NCI-H1105 treated with DMSO at 0.1 percent for 48 hours (cell line): ENCODE measurements at places on chromosomes 13 and 19.
A peak's percentile ranks its signal among the peaks of the same experiment; 100 is the strongest.

- DNase-seq = no peak
These were observed 394.2 kb downstream of the ITGBL1 start for GRCh38 chr13:101846701-101847100.

- no peak for DNase-seq
These were observed 55.4 kb downstream of the KDM4B start for GRCh38 chr19:5024282-5024681.

- DNase-seq = no peak
These were observed 786.2 kb downstream of the UQCRFS1 start for GRCh38 chr19:28426730-28427225.

- DNase-seq = peak; percentile 48
These were observed at the start of gene DNAJB1 for GRCh38 chr19:14517840-14518505. TSS of gene DNAJB1 (minus strand) at chr19:14518397. CDS start at chr19:14518349, 48 bp downstream.

GRCh38 chr13:44669534-44669933, 93.4 kb upstream of the TSC22D1 start:
- DNase-seq = no peak

- DNase-seq = no peak
These were observed 59.6 kb upstream of the ZNF599 start for GRCh38 chr19:34832581-34833112.

DNA sequence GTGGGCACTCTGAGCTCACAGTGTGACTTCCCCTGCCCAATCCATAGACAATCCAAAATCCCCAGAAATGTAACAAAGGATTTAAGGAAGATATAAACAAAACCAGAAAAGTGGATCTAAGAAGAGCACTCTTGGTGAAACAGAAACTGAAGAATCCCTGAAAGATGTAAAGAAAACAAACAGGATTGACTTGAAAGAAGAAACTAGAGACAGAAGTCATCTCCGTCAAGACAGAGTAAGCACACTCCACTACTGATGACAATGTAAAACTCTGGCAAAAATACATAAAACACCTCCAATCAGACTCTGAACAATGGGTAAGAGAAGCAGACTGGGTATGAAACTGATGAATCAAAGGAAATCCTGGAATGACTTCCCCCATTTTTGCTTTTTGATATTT, 13.5 kb downstream of the TUBGCP3 start:
- DNase-seq = no peak

DNA sequence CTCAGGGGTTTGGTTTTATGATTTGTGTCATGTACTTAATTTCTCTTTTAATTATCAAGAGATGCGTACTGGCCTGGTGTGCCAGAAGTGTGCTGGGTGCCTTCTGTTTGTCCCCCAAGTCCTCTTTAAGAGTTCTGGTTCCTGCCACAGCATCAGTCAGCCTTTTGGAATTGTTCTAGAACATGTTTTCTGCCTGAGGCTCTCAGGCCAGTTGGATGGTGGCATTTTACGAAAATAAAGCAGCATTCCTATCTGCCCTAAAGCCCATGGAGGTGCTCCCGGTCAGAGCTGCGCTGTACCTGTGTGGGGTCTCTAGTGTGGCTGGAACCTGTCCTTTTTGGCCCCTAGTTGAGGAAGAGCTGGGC, 54.1 kb downstream of the TSSK6 start:
- no peak for DNase-seq

- DNase-seq = no peak
These were observed 237.9 kb downstream of the NALCN start for GRCh38 chr13:101178406-101178805.

GRCh38 chr13:32019612-32020233, 11.9 kb upstream of the FRY start:
- peak; percentile 41 for DNase-seq

DNA sequence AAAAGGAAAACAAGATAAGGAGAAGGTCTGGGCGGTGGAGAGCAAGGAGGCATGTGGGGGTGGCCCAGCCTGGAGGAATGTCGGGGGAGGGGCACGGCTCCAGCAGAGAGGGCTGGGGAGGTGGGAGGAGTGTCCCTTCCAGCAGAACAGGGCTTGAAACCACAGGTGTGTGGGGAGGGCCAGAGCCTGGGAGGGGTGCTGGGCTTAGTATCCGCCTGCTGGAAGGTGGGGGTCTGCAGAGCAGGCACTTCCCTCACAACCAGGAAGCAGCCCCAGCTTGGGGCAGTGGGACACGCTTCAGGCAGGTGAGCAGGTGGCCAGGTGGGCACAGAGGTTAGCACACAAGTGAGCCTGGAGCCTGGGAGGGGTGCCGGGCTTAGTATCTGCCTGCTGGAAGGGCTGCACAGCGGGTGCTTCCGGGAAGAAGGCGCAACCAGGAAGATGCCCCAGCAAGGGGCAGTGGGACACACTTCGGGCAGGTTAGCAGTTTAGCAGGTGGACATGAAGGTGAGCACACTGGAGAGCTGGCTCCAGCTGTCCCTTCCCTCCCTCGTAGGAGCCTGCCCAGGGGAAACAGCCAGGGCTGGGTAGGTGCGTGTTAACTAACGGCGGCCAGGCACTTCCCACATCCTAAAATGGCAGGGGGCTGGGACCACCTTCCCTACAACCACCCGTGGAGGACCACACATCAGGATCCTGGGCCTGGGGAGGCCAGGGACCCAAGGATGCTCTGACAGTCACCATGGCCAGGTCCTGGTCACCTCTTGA, 3.0 kb downstream of the GAS6 start:
- no peak for DNase-seq

DNA sequence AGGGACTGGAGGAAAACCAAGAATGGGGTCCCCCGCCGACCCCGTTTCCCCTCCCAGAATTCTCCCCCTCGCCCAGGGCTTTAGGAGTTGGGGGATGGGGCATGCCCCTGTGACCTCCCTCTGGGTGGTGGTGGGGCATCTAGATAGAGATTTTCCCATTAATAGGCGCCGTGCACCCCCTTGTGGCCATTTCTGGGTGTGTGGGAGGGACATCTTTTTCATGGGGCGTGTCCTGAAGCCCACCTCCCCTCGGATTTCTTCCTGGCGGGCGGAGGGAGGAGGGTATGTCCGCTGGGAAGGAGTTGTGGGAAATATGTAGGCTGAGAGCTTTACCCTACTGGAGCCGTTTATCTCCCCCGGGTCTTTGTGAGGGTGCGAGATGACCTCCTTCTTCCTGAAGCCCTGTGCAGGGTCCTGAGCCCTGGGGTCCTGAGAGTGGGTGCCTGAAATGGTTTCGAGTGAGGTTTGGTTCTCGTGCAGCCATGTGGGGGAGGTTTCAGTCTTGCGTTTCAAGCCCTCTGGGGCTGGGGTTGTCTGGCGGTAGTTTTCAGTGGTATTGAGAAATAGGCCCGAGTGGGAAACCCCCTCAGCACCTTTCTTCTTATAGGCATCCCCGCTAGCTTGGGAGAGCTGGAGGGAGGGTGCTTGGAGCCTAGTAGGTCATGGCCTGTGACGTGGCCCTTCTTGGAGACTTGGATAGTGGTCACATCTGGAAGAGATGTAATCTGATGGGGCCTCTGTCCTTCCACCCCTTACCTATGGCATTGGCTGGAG, 1.0 kb downstream of the PRMT1 start:
- peak; percentile 59 for DNase-seq

- no peak for DNase-seq
These were observed 122.6 kb upstream of the FNDC3A start for GRCh38 chr13:48852911-48853727.

GRCh38 chr13:27359199-27359821, 65.1 kb upstream of the GTF3A start:
- peak; percentile 27 for DNase-seq

DNA sequence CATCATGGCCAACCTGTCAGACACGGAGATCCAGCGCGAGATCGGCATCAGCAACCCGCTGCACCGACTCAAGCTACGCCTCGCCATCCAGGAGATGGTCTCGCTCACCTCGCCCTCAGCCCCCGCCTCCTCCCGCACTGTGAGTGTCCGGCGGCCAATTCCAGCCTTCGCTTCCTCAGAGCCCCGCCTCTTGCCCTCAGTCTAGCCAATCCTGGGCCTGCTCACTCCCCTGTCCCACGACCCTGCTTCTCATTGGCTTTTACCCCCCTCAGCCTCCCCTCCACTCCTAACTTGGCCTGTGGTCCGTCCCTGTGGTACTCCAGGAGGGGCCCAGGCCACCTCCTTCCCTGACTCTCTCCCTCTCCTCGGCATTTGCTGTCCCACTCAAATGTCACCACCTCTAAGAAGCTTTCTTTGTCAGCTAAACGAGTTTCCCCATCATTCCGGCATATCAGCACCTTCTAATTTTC, 12.3 kb downstream of the HRC start:
- DNase-seq = no peak

- DNase-seq = no peak
These were observed 3.6 kb upstream of the BCL3 start for GRCh38 chr19:44744871-44745332.

DNA sequence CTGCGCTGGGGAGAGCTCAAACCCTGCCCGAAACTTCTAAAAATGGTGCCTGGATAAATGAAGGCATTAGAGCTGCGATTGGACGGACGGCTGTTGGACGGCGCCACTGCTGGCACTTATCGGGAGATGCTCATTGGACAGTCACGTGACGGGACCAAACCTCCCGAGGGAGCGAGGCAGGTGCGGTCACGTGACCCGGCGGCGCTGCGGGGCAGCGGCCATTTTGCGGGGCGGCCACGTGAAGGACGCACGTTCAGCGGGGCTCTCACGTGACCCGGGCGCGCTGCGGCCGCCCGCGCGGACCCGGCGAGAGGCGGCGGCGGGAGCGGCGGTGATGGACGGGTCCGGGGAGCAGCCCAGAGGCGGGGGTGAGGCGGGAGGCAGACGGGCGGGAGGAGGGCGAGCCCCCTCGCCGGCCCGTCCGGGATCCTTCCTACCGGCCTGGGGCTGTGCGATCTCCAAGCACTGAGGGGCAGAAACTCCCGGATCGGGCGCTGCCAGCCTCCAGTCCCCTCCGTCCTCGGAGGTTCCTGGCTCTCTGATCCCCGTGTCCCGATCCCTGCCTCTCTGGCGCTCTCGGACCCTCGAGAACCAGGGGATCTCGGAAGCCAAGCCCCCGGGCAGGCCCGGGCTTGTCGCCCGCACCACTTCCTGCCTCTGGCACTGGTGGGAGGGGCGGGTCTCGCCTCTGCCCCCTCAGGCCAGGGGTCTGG, at the start of gene BAX:
Gene BAX, plus strand, starts transcription at position 281 of the 713 bp plus-strand sequence. Its CDS starts 54 bp downstream, at position 335.
- peak; percentile 97 for DNase-seq

- DNase-seq = no peak
These were observed 196.7 kb downstream of the TBC1D4 start for GRCh38 chr13:75285310-75285709.

DNA sequence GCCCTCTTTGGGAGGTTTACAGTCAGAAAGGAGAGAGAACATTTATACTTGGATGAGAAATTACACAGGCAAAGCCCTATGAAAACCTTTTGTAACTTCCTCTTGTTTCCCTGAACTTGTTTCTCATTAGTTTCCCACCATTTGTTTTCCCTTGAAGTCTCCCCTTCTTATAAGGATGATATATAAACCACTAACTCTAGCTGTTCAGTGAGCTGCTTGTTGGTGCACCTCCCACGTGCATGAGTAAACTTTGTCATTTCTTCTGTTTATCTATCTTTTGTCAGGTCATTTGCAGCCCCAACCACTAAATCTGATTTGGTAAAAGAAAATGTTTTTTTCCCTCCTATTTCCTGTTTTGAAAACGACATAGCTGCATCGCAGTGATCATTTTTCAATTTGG, 919.9 kb downstream of the SLITRK1 start:
- no peak for DNase-seq

GRCh38 chr13:88000239-88000638, 329.1 kb downstream of the SLITRK5 start:
- DNase-seq = no peak

GRCh38 chr19:41785653-41786052, 10.7 kb upstream of the CEACAM3 start:
- DNase-seq = peak; percentile 78

DNA sequence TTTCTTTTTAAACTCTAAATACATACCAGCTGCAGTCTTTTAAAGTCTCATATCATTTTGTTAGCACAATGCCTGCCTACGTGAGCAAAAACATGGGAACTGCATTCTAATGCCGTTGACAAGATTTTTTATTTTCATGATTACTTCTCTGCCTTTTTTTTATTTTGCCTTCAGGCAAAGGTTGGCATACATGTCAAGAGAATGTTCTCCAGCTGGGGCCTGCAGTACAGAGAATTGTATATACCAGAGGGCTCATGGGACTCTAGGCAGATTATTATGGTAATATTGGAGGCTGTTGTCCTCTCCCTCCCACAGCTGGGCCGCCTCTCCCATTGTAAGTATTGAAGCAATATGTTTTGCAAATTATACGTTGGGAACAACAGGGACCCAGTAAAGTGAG, 53.9 kb upstream of the OBI1 start:
- no peak for DNase-seq

- DNase-seq = peak; percentile 59
These were observed 18.6 kb downstream of the DOCK9 start for GRCh38 chr13:98959291-98959690.

DNA sequence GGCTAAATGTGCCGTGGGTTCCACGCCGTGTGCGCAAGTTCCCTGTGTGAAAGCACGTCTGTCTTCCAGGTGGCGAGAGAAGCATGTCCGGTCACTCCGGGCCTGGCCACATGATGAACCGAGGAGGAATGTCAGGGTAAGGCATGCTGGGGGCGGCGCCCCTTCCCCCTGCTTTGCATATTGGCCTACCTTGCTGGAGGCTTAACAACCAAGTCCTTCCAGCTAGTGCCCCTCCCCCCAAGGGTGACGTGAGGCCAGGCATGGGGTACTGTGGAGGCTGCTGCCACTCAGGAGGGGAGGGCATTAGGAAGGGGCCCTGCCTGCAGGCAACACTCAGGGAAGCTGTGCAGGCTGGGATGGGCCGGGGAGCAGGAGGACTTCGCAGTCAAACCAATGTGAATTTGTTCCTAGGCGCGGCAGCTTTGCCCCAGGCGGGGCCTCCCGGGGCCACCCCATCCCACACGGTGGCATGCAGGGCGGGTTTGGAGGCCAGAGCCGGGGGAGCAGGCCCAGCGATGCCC, 12.5 kb downstream of the MICOS13 start:
- DNase-seq = no peak

DNA sequence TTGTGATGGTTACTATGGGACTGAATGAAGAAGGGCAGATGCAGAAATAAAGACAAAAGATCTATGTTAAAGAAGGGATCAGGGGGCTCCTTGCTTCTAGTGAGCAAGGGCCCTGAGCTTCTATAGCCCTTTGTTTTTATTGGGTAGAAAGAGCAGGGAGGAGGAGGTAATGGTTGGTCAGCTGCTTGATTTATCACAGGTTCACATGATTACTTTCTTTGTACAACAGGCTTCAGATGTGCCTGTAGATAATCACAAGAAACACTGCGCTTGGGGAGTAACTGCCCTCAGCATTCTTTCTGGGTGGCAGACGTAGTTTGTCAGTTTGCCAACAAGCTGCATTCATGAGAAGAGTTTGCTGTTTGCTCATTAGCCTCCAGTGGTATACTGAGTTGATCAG, 4.8 kb upstream of the ZNF439 start:
- DNase-seq = no peak

DNA sequence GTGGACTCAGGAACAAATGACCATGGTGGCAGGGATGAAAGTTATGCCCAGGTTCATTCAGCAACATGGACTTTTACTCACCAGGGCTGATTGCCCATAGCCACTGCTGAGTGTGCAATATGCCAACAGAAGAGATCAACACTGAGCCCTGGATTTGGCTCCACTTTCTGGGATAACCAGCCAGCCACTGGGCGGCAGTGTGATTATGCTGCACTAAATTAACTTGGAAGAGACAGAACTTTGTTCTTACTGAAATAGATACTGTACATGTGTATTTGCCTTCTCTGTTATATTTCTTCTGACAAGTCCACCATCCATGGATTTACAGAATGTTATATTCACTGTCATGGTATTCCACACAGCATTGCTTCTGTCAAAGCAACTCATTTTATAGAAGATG, 257.4 kb downstream of the TDRD3 start:
- peak; percentile 47 for DNase-seq

- no peak for DNase-seq
These were observed 4.5 kb upstream of the NOVA2 start for GRCh38 chr19:45978156-45978555.

GRCh38 chr13:36778083-36778671, 40.8 kb upstream of the RFXAP start:
- no peak for DNase-seq
